ENCODE measurements at places on chromosomes 7 and 10.

DNA sequence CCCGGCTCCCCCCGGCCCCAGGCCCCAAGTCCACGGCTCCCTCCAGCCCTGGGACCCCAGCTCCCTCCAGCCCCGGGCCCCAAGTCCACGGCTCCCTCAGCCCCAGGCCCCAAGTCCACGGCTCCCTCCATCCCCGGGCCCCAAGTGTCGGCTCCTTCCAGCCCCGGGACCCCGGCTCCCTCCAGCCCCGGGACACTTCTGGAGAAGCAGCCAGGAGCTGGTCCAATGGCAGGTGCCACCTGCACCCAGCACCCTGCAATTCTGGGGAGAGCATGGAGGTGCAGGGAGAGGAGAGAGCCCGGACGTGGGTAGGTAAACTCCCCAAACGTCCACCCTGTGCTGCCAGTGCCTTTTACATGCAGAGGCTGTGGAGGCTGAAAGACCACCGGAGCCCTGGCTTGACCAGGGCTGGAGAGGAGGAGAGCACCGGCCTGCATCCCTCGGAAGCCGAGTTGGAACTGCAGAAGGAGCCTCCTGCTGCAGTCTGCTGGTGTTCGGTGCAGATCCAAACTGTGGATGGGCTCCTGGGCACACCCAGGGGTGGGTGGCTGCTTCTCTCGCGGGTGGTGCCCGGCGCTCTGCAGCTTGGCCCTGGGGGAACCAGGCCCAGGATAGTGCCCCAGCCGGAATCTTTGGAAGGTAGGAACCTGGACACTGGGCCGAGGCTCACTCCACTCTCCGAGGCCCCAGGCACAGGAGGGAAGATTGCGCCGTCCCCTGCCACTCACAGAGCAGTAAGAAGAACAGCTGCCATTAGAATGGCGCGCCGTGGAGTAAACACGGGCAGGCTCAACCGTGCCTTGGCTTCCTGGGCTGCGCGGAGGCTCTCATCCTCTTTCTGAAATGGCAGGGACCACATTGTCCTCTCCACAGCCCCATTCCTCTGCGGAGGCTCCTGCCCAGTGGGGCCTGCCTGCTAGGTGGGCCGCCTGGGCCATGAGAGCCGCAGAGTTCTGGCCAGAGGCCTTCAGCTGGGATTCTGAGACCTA is 14.7 kb downstream of the SHH start:
- DNase-seq, result no peak

DNA sequence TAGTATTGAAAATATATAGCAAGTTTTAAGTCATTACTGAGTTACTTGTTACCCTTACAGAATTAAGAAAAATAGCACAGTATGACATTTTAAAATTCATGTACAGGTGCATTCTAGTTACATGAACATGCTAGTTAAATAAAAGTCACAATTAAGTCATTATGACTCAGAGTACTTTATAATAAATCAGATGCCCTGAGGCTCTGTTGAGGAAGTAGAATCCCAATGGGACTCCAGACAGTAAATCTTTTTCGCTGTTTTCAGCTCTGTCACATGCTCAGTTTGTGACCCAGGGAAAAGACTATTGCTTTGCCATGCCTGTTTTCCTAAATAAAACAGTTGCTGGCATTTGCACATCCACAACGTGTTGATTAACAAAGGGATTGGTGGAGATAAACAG is 21.0 kb downstream of the NUDT13 start:
- no peak for DNase-seq

DNA sequence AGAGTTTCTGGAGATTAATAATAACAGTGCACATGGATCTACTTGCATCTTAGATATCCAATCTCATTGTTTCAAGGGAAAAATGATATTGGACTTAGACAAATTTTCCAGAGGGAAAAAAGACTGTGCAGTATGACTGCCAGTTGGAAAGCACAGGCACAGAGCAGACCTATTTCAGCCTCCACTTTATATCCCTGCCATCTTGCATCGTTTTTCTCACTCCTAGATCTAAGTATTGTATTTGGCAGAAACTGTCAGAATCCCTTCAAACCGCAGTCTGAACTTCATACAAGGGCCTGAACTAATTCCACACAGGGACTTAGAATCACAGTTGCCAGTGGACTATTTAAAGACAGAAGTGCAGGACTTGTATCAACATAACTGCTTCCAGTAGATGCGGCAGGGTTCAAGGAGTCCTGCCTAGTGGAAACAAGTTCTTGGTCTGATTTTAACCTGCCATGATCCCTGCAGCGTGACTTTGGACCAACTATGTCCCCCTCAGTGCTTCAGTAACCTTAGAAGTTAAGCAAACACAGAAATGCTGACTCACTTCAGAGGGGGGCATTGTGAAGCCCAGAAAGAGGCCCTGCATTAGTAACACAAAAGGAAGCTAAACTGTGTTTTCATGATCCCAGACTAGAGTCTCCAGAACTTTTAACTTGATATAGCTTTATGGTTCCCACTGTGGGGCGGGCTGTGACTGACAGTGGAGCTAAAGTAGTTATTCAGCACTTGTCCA is 95.7 kb upstream of the PALS2 start:
- no peak for DNase-seq

DNA sequence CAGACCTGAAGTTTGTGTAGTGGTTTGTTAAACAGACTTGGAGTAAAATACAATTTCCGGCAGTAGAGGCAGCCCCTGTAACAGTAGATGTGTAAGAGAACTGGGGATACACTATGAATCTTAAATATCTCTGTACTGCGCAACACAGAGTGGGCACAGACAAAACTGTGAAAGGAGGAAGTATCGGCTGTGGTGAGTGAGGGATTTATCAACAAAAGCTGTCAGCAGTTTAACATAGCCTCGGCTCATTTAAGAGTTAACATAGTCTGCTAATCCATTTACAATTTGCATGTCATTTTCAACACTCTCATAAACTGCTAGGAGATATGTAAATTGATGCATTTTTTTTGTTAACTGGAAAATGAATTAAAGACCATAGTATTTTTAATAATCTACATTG is 225.2 kb downstream of the ZWINT start:
- no peak for DNase-seq

DNA sequence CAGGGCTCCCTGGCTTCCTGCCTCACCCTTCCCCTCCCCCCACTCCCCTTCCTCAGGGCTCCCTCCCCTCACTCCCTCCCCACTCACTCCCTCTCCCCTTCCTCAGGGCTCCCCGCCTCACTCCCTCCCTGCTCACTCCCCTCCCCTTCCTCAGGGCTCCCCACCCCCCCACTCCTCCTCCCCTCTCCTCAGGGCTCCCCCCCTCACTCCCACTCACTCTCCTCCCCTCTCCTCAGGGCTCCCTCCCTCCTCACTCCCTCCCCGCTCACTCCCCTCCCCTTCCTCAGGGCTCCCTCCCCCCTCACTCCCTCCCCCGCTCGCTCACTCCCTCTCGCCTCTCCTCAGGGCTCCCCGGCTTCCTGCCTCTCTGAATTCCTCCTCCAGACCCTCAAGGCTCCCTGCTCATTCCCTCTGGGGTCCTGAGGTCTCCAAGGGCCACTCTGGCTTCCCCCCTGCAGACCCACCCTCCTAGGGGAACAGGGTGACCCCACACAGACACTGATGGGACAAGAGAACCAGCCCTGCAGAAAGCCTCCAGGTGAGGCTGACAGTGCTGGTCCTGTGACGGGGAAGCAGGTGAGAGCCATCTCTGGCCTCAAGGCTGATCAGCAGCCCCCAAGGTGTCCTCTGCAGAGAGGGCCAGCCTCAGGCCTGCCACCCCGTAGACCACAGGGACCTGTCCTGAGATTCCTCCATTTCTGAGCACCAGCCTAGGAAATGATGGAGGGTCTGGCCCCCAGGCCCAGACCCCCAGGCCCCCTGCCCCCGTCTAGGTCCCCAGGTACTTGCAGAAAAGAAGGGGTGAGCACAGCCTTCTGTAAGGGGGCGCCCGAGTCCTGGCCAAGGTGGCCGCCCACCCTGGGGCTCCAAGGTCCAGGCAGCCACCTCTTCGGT is 47.2 kb downstream of the PWWP2B start:
- DNase-seq, result no peak

DNA sequence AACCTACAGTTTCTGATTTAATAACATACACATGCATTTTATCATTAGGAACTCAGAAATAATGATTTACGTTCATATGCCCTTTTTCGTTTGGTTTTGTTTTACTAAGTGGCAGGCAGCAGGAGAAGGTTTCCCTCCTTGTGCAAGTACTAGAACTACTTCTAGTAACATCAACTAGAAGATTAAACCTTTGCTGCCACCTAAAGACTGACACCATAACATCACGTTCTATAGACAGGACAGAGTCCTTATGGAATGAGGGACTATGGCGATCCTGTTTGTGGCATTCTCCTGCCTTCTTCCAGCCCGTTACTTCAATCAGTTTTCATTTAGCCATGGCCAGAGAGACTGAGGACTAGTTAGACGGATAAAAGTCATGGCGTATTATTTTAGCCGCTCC is 53.2 kb downstream of the GAD2 start:
- peak; percentile 38 for DNase-seq

DNA sequence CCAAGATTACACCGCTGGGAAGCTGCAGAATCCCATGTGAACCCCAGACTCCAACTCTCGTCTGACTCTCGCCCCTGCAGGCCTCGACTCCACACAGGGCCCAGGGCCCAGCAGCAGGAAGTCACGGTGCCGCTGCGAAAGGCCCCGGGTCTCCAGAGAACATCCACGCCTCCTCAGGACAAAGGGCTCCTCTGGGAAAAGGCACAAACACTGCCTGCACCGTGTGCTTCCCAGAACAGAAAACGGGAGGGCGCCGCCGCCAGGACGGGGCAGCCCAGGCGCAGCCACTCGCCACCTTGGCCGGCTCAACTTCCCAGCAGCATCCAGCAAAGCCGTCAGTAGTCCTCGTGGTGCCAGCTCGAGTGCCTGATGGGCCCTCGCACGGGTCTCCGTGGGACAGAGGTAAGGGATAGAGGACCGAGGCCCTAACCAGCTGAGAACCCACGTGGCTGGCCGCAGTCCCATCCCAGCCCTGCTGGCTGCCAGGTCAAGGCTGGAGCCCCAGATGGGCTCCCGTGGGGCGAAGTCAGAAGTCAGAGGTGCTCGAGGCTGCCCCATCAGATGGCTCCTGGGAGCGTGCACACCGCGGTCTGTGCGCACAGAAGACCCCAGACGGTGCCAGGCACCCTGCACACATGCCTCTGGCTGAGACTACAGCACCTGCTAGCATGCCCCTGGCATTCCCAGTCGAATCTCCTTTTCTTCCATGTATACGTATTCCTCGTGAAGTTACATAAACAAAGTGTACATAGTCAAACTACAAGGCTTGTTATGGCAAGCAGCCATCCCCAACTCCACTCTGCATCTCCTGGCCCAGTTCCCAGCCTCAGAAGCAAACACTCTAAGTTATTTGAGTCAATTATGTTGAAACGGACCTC is 60.2 kb downstream of the MAD1L1 start:
- peak; percentile 85 for DNase-seq

DNA sequence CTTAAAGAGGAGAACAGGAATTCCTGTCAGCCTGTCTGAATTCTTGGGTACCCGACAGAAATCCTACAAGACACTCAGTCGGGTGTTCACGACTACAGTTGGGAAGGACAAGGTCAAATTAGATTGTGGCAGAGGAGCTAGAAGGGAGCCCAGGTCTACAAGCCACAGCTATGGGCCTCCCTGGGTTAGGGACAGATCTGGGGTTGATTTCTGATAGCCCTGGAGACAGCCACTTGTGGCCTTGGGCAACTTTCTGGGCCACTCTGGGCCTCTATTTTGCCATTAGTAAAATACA is 39.7 kb upstream of the ANTXRL start:
- no peak for DNase-seq

DNA sequence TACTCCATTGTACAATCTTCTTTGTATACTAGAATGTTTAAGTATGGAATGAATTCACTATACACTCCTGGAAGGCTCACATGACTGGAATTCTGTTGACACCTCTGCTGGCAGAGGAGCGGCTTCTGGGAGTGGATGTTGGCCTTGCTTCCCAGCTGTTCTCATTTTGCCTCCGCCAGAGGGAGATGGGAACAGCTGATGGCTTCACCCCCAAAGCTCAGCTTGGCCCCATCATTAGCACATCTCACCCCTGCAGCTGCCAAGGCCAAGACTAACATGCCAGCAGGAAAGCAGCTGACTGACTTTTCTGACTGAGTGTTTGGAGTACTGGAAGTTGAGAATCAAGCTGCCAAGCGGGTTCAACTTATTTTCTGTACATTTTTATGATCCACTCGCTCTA is 15.1 kb downstream of the ADAM12 start:
- DNase-seq, result no peak

- no peak for DNase-seq
Measured at GRCh38 chr7:46450425-46450824, 529.4 kb upstream of the IGFBP3 start.

DNA sequence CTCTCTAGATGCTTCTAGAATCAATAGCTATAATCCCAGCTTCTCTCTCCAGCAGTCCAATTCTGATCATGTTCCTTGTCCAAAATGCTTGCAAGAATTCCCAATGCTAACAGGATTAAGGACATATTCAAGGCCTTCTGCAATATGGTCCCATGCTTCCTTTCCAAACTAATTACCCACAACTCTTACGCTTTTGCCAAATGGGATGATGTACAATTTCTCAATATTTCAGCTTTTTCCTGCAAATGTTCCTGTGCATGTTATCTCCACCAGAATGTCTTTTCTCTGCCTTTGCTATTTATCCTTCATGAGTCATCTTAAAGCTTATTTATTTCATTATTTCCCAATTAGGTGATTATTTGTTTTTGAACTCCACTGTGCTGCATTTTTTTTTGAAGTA is 556.4 kb downstream of the SORCS1 start:
- DNase-seq, result no peak

DNA sequence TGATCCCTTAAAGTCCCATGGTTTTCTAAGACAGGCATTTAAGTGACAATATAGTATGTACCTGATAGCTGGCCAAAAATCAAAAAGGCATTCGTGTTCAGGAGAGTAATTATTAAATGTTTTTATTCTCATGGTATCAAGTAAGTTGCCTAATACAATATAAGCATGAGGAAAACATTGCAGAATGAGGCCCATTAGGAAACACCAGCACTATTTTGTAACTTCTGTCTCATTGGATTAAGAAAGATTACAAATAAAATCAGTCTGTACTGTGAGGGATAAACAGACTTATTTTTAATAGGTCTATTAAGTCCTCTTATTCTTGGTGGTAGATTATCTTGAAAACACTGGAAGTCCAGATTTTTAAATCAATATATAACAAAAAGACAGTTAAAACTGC is 110.1 kb downstream of the SNX13 start:
- DNase-seq, result no peak

DNA sequence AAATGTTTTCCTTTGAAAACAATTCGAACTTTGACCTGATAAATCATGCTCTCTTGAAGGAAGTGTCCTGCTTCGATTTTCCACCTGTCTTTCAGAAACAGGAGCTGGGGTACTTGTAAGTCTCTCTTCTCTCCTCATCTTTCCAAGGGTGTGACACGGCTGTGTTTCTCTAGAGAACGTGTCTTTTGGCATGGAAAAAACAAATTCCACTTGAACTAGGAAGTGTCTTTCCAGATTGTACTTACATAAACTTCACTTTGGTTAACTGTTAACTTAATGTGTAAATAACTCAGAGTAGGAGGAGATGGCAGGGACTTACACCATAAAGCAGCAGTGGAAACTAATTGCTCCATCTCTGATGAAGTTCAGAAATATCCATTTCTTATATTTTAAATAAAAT is 4.2 kb upstream of the CALCR start:
- no peak for DNase-seq

Measured in NCI-H526 (cell line).